ENCODE measurements at places on chromosomes 6 and 20. TPM values are rescaled to one million over a fixed set of nuclear protein-coding genes. Genes with fewer than 3 reads are reported as not detected.

- no peak for DNase-seq
- H3K4me3 ChIP-seq: peak overlapping the region; percentile 41
- H3K27ac ChIP-seq: no peak overlapping the region
- H3K4me1 ChIP-seq: peaks cover 56% of the 10 kb centered on the region
Measured at GRCh38 chr6:43630980-43631619, 2.0 kb upstream of the GTPBP2 start.

Gene GNMT
- total RNA-seq: 0.69 TPM

Gene BMP2
- total RNA-seq: not detected

DNA sequence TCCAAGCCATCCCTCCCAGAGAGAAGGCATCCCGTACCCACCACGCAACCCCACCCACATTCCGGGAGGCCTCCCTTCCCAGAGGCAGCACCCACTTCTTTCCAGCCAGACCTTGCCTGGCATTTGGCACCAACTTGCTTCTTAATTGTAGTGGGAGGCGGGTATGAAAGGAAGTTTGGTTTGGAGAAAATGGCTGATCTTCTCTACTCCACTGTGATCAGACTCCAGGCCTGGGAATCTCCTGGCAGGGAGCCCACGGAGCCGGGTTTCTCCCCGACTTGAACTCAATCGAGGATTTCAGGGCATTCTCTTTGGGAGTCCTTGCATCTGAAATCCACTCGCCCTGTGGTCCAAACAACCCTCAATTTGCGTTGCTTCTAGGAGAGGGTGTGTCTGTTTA lies 107.1 kb downstream of the ZDHHC14 start:
- DNase-seq: no peak
- no peak overlapping the region for H3K27ac ChIP-seq
- peaks cover 15% of the 10 kb centered on the region for H3K27me3 ChIP-seq
- H3K4me1 ChIP-seq: peaks cover 23% of the 10 kb centered on the region

- no peak overlapping the region for H3K27ac ChIP-seq
- no peaks in the 10 kb centered on the region for H3K36me3 ChIP-seq
- H3K4me1 ChIP-seq: no peaks in the 10 kb centered on the region
- no peak overlapping the region for H3K4me3 ChIP-seq
- H3K27me3 ChIP-seq: no peaks in the 10 kb centered on the region
- no peak for DNase-seq
Measured at GRCh38 chr20:41345729-41346067, 5.1 kb downstream of the LPIN3 start.

- H3K36me3 ChIP-seq: no peaks in the 10 kb centered on the region
- DNase-seq: peak; percentile 71
- H3K27me3 ChIP-seq: no peaks in the 10 kb centered on the region
- peaks cover 7% of the 10 kb centered on the region for H3K4me1 ChIP-seq
- no peak overlapping the region for H3K27ac ChIP-seq
Measured at GRCh38 chr20:31833130-31833930, 12.1 kb downstream of the FOXS1 start.

DNA sequence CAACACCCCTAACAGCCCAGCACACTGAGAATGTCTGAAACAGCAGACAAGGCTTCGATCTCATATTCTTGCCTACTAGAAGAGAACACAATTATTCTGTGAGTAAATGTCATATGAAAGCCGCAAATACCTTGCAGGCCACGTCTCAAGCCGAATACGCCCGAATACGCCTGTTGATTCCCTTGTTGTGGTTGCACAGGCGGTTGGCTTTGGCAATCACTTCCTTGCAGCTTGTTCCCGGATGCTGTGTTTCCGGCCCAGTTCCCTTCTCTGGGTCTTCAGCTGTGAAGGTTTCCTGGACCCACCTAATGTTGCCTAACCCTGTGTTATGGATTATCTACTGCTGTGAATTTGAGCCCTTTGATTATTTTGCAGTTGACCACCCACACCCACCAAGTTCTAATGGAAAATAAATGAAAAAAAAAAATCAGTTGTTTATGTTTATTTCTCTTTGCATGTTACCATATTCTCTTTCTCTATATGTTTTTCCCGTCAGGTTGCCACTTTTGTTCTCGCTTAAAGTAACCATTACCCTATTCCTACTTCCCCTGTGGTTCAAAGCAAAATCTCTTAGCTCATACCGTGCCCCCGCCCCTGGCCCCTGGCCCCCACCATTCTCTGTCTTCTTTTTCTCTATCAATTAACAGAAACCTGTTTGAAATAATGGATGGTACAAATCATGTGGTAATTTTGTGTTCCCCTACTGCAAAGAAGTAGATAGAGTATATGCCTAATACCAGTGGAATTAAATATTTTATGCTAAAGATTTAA lies 172.4 kb downstream of the ADGB start:
- H3K4me1 ChIP-seq: peaks cover 21% of the 10 kb centered on the region
- peak; percentile 10 for DNase-seq
- peak overlapping the region; percentile 60 for H3K4me3 ChIP-seq
- H3K27ac ChIP-seq: peak overlapping the region; percentile 11
- no peaks in the 10 kb centered on the region for H3K27me3 ChIP-seq
- no peaks in the 10 kb centered on the region for H3K36me3 ChIP-seq

DNA sequence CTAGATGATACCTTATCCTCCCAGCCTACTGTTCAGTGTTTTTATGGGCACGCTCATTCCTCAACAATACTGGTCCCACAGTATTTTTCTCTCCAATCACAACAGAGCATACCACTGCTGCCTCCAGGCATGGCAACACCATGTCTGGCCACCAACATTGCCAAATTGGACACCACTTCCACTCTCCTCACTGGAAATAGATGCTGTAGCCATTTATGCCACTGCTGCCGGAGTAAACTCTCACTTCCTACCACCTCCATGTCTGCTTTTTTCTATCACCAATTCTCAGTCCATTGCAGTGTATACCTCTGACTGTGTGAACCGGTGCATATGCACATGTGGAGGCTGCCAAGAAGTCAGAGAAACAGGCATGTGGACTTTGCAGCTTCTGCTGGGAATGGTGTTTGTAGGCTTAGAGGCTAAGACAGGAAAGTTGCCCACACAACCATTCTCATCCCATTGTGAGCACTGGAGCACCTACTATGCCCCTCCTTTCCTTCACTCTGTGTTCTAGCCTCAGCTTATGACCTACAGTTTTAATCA lies 14.4 kb downstream of the PI3 start:
- no peaks in the 10 kb centered on the region for H3K36me3 ChIP-seq
- no peak for DNase-seq
- H3K27me3 ChIP-seq: peaks cover 22% of the 10 kb centered on the region
- no peak overlapping the region for H3K4me3 ChIP-seq
- no peaks in the 10 kb centered on the region for H3K4me1 ChIP-seq
- no peak overlapping the region for H3K27ac ChIP-seq
